ENCODE measurements at places on chromosomes 3 and 15.

DNA sequence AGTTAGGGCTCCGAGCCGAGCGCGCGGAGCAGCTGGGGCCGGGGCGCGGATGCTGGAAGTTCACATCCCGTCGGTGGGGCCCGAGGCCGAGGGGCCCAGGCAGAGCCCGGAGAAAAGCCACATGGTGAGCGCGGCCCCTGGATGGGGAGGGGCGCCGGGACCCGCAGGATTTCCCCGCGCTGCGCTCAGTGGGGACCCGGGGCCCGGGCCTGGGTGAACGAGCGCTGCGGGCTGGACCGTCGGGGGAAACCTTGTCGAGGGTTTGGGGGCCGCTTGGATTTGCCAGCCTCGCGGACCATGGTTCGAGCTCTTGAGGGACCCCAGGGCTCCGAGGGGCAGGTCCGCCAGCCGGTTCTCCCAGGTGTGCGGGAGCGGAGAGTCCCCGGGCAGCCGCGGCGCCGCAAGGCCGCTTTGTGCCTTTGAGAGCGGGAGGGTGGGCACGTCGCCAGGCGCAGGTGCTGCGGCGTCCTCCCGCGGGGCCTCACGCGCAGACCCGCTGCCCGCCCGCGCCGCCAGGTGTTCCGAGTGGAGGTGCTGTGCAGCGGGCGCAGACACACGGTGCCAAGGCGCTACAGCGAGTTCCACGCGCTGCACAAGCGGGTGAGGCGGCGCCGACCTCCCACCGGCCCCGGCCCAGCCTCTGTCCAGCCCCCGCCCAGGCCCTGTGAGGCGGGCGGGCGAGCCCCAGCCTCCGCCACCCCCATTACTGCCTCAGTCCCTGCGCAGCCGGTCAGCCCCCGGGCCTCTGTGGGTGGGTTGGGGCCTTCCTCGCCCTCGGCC, at the start of gene SNX22:
Gene SNX22, plus strand, starts transcription at position 5 of the 780 bp plus-strand sequence. Its CDS starts 45 bp downstream, at position 50.
- no peak for DNase-seq

- DNase-seq = no peak
Measured at GRCh38 chr3:138329984-138330293, 288 bp upstream of the NME9 start.

DNA sequence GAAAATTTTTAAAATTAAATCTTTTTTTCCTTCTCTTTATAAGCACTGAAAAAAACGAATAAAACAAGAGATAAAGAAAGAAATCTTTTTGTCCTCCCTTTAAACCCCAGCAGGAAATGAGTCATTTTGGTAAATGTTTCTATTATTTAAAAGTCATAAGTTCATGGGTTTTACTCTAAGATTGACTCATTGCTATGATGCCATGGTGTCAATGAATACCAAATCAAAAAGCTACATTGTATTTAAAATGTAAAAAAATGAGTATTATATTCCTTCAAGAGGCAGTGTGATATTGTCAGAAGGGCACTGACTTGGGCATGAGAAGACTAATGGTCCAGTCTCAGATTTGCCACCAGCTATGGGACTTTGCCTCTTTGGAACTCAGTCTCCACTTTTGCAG, 303.4 kb upstream of the DNAJC19 start:
- DNase-seq = no peak

GRCh38 chr3:125212091-125212508, 448 bp downstream of the SLC12A8 start:
- DNase-seq = no peak

DNA sequence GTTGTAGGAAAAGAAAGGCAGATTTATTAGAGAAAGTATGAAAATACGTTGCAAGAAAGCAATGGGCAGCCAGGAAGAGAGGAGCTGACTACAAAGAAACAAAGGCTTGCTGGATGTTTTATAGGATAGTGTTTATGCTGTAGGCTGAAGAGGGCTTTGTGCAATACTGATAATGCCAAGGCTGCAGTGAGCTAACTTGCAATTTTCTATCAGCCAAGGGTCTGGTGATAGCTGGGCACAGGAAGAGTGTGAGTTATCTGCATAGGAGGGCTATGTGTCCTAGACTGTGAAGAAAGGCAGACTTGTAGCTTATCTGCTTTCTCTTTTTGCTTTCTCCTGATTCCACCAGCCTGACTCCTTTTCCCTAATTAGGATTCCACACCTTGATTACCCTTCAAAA, 51.3 kb upstream of the OSBPL11 start:
- no peak for DNase-seq

DNA sequence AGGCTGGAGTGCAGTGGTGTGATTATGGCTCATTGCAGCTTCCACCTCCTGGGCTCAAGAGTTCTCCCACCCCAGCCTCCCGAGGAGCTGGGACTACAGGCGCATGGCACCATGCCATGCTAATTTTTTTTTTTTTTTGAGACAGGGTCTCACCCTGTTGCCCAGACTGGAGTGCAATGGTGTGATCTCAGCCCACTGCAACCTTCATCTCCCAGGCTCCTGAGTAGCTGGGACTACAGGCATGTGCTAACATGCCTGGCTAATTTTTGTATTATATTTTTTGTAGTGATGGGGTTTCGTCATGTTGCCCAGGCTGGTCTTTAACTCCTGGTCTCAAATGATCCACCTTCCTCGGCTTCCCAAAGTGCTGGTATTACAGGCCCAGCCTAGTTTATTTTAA, 4.0 kb downstream of the TEX9 start:
- DNase-seq = no peak

DNA sequence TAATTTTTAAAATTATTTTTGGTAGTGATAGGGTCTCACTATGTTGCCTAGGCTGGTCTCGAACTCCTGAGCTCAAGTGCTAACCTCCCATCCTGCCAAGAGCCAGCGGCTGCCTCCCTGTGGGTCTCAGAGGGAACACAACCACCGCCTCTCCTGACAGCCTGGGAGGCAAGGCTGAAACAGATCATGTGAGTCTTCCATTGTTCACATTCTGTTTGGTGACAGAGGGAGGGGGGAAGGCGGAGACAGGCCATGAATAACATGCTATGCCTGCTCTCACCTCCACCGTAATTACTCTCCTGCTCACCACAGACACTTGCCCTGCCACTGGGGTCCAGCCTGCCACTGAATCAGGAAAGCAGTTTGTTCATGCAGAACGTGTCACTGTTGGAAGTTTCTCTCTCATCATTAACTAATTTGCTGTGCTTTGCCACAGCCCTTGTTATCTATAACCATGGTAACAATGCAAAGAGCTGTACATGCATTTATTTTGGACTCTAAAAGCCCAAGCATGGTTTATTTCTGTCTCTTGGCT, 78.4 kb upstream of the RASGRF1 start:
- no peak for DNase-seq

GRCh38 chr3:38597502-38598060, 51.9 kb downstream of the SCN5A start:
- no peak for DNase-seq

DNA sequence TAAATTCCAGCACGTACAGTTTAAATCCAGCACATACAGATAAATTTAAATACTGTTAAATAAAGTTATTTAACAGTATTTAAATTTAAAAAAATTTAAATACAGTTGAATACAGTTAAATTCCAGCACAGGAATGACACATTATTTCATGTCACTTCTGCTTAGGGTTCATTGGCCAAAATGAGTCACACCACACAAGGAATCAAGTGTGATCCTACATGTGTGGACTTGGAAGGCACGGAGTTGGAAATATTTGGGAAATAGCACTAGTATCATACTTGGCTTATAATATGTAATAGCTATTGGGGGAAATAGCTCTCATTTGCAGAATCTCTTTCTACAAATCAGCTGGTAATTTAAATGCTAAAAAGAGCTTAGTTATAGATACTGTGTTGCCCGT, 10.6 kb downstream of the RAB7A start:
- no peak for DNase-seq

- DNase-seq = no peak
Measured at GRCh38 chr3:79473993-79474392, 293.8 kb downstream of the ROBO1 start.

- DNase-seq = no peak
Measured at GRCh38 chr3:27553886-27554540, 69.8 kb upstream of the SLC4A7 start.

- no peak for DNase-seq
Measured at GRCh38 chr15:70246623-70247220, 149.0 kb upstream of the TLE3 start.

DNA sequence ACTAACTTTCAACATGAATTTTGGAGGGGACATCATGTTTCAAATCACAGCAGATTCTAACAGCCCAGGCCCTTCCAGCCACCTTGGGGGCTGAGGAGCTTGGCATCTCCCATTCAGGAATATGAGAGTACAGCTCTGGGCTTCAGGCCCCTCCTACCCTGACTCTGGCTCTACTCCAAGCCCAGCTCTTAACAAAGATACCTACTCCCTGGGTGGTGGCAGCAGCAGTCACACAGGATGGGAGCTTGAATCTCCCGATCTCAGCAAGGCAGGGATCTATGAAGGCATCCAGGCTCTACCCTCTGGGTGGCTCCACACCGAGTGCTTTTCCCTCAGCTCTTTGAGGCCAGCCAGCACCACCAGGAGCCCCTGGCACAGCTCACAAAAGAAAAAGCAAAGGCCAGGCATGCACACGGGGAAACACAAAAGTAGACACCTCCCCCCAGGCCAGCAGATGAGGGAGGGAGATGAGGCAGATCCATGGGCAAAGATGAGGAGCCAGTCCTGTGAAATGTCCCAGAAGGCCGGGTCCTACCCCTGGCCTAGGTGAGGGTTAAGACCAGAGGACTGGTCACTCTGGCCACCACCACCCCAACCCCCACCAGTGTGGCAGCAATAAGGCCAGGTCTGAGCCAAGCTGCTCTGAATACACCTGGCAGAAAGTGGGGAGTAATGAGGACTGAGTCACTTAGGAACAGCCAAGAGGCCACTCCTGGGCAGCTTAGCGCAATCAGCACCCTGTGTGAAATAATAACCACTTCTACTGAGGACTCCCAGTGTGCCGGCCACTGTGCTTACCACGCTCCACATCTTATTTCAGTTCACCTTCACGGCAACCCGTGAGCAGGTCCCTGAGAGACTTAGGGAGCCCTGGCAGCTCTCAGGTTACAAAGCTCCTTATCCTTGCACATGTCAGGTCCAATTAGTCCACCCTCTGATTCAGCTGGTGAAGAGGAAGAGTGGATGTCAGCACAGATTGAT, 24.3 kb downstream of the PLA2G4F start:
- no peak for DNase-seq

- no peak for DNase-seq
Measured at GRCh38 chr15:51600114-51600513, 22.5 kb downstream of the DMXL2 start.

- DNase-seq = no peak
Measured at GRCh38 chr15:42190370-42190769, 17.7 kb downstream of the VPS39 start.

DNA sequence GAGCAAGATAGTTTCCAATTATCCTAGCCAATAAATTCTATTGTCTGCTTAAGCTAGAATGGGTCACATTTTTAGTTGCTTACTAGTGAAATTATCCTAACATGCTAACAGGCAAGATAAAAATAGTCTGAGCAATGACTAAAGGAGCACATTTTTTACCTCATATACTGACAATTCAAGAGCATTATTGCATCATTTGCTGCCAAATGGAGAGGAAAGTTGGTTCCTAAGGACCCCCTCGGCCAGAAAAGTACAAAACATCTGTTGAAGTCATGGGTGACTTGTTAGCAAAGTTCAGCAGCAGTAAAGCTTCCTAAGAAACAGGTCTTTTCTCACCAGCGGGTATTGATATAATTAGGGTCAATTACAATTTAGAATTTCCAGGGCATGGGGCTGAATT, 1001.0 kb downstream of the FHIT start:
- DNase-seq = no peak

DNA sequence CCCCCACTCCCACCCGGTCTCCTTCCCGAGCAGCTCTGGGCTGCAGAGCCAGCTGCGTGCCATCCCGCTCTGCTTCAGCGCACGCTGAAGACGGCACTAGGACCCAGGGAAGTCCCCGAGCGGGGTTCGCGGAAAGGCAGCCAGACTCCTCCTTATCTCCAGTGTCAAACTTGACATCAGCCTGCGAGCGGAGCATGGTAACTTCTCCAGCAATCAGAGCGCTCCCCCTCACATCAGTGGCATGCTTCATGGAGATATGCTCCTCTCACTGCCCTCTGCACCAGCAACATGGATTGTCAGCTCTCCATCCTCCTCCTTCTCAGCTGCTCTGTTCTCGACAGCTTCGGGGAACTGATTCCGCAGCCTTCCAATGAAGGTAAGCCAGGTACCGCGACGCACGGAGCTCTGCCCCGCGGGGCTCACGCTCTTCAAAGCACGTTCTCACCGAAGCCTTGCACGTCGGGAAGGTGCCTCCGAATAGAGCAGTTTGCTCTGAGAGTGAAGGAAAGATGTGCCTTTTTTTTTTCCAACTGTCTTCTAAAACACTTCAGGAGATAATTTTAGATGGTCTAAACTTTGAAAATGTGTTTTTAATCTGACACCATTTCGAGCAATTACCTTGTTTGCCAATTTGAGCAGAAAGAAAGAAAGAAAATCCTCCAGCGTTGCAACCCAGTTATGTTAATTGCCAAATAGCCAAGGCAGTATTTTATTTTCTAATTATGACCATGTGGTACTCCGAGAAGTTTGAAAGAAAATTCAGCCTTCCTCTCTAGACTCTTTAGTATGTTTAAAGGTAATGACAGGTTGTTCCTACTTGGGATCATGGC, at the start of gene EPHA3:
Gene EPHA3, plus strand, starts transcription at position 161 of the 830 bp plus-strand sequence. Its CDS starts 128 bp downstream, at position 289.
- no peak for DNase-seq

Measured in stimulated activated CD8-positive, alpha-beta memory T cell treated with anti-CD3 and anti-CD28 coated beads, Interleukin-15, amount 100 ng/mL, for 48 hours (primary cell).